Mammary epithelial cell (primary cell): ENCODE measurements at places on chromosomes 7 and 10.

DNA sequence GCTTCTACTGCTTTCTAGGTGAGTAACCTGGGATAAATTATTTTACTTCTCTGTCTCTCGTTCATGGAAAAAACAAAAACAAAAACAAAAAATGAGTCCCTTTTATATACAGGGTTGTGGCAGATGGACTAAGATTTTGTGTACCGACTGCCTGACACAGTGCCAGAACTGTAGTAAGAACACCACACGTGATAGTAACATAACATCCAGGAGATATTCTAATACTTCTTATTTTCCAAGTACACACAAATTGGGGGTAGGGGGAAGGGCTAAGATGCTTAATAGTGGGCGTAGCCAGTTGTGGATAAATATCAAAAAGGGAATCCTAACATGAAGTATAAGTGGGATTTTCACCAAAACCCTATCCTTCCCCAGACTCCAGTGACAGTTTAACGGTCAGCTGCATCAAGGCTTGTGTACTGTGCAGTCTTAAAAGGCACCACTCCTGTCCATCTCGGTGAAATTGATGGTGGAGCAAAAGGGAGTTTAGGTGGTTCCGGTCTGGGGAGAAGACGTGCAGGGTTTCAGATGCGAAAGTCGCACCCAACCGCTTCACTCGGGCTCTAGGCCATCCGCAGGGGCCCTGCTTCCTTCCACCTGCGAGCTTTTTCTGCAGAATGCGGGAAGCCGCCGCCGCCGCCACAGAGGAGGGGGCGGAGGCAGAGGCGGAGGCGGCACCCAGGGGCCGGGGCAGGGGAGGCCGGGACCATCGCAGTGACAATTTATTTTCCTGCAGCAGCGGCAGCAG, at the start of gene STAMBPL1:
Gene STAMBPL1, plus strand, starts transcription at position 712 of the 748 bp plus-strand sequence. CDS start 21,464 bp downstream, outside the sequence.
- no peak for DNase-seq

DNA sequence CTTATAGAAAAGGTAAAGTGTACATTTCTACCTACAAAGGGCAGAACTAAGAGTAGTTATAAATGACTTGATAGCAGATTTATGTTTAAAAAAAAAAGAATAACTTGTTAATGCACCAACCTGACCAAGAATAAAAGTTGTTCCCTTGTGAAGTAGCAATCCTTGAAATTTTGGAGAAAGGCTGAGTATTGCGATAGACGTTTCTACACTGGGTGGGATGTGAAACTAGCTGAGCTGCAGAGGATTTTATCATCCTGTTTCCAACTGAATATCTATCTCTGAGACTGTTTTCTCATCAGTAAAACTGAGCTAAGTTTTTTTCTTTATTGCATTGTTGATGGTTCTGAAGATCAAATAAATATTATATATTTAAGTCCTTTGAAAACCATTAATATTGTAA, 14.6 kb downstream of the MDFIC start:
- DNase-seq = no peak

DNA sequence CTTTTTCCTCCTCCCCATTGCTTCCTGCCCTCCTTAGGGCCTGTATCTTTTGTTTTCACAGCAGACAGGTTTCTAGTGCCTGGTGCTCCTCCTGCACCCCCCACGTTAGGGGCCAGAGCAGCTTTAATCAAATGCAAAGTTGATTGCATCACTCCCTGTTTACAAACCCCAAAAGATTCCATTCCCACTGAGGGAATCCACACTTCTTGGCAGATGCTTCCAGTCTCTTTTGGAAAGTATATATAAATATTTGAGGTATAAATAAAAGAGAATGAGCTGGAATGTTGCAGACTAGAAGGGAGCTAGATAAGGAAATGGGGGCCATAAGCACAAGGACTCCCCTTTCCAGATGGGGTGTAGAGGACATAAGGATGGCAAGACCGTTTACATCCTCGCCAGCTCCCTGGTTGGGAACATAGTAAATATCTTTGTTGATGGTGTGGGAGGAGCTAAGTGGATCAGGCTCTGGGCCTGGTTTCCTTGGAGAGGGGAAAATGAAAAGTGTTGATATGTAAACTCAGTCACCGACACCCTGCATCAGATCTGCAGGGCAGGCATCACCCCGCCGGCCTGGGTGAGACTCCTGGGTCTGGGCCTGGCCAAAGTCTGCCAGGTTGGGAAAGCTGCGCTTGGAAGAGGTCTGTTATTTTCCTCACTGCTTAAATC, 6.2 kb downstream of the RARRES2 start:
- no peak for DNase-seq

- no peak for DNase-seq
These were observed 257.5 kb downstream of the PHF14 start for GRCh38 chr7:11231190-11231589.

- DNase-seq = peak; percentile 90
These were observed 82.7 kb downstream of the SPAG6 start for GRCh38 chr10:22427890-22428571.

GRCh38 chr7:39125846-39126245, 148.1 kb downstream of the POU6F2 start:
- no peak for DNase-seq

DNA sequence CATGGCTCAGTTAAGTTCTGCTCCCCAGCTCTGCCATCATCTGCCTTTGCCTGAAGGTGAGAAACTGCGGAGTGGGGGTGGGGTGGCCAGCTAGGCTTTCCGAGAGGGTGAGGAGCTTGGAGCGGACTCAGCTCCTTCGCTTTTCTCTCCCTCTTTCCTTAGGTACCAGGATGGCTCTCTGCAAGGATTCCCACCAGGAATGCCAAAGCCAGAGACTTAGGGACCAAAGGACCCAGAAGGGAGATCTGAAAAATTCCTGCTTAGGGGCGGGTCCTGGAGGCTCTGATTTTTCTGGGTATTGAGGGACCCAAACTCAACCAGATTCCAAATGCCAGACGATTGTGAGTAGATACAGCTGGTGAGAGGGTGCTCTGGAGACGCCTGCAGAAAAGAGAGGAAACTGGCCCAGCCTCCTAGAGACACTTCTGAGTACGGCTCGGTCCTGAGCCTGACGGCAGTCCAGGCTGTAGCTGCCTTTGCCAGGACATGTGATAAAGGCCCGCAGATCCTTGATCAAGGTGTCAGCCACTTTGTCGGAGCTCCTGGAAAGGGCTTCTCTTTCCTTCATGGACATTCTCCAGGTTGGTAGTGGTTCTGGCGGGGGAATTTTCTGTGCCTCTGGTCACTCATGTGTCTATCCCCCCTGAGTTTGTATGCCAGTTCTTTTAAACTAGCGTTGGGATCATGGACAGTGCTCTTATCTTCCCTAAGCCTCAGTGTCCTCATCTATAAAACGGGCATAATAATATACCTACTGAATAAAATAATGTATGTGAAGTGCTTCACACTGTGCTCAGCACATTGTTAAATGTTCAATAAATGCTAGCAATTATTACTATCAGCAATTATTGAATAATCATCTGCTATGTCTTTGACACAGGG, 42.5 kb upstream of the BTRC start:
- no peak for DNase-seq

DNA sequence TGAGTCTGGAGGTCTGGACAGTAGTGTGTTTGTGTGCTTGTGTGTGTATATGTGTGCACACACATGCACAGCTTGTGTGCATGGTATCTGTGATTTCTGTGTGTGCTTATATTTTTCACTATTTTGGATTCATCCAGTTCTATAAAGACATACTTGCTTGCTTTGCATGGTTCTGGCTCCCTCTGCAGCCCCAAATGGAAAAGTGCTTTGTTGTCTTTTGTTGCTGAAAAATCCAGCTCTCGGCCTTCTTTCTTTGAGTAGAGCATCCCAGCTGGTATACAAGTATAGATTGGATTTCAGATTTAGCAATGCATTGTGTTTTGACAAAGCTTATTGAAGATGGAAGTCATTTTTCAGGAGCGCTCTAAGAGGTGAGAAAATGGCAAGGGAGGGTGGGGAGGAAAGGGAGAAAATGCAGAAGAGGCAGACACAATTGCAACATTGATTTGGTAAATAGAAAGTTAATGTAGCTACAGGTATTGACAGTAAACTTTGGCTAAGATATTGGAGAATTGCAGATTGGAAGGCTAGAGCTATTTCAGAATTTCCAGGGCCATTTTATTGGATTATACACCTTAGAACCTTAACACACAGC, 333.9 kb downstream of the AUTS2 start:
- no peak for DNase-seq

DNA sequence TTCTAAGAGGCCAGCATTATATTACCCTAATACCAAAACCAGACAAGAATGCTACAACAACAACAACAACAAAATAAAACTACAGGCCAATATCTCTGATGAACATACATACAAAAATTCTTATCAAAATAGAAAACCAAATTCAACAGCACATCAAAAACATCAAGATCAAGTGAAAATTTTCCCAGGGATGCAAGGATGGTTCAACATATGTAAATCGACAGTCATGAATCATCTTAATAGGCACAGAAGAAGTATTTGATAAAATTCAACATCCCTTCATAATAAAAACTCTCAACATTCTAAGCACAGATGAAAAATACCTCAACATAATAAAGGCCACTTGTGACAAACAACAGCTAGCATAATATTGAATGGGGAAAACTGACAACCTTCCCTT, 75.3 kb downstream of the JMJD1C start:
- no peak for DNase-seq

- DNase-seq = peak; percentile 17
These were observed 568.1 kb upstream of the LRRN3 start for GRCh38 chr7:110522761-110523200.

- DNase-seq = peak; percentile 81
These were observed 118.7 kb downstream of the PARD3 start for GRCh38 chr10:34696423-34696822.

GRCh38 chr10:19930936-19931893, 115.0 kb downstream of the PLXDC2 start:
- DNase-seq = peak; percentile 89

GRCh38 chr10:33180390-33180789, 154.1 kb downstream of the NRP1 start:
- no peak for DNase-seq

- no peak for DNase-seq
These were observed 524.1 kb downstream of the GLRX3 start for GRCh38 chr10:130660266-130660665.

GRCh38 chr10:68804692-68805091, 22.6 kb upstream of the STOX1 start:
- no peak for DNase-seq

- DNase-seq = no peak
These were observed 49.6 kb downstream of the MPP7 start for GRCh38 chr10:28253169-28253785.

DNA sequence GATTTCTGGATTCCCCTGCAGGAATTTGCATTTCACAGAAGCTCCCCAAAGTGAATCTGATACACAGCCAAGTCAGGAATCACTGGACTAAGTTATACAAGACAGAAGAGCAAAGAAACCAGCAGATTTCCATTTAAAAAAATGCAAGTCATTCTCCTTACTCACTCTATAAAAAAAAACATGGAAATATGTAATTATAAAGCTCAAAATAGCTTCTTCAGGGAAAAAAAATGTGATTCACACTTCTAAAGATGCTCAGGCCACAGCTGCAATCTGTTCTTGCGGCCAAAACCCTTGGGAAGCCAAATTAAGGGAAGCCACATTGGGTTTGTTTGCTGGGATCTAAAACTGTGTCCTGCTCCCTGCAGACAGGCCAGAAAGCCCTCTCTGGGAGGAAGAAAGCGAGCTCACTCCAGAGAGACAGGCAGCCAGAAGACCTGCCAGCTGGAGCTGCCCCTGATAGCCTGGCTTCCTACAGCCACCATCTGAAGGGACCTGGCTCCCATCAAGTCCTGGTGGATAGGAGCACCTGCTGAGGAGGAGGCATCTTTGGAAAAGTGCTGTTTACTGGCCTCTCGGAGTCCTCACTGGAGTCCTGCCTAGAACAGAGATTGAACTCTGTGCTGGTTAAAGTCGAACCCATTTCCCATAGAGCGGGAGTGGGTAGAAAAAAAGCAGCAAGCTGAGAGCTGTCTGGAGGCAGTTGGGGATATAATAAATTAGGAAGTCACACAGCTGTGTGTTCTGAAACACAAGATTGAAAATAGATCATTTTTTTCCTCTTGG, 359.2 kb upstream of the AOAH start:
- DNase-seq = no peak

- no peak for DNase-seq
These were observed 675.4 kb upstream of the AUTS2 start for GRCh38 chr7:68922850-68923249.

DNA sequence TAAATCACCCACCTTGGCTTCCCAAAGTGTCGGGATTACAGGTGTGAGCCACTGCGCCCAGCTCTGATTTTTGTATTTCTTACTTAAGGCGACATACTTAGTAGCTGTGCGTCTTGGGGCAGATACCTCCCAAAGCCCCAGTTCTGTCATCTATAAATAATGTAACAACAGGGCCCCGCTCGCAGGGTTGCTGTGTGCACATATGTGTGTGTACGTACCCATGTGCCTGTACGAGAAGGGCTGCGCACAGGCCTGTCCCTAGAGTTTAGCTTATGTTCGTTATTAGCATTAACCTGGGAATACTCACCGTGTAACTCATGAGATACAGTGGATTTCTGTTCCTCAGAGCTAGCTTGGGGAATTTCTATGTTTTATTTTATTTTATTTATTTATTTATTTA, 103.6 kb downstream of the CUX1 start:
- DNase-seq = no peak

DNA sequence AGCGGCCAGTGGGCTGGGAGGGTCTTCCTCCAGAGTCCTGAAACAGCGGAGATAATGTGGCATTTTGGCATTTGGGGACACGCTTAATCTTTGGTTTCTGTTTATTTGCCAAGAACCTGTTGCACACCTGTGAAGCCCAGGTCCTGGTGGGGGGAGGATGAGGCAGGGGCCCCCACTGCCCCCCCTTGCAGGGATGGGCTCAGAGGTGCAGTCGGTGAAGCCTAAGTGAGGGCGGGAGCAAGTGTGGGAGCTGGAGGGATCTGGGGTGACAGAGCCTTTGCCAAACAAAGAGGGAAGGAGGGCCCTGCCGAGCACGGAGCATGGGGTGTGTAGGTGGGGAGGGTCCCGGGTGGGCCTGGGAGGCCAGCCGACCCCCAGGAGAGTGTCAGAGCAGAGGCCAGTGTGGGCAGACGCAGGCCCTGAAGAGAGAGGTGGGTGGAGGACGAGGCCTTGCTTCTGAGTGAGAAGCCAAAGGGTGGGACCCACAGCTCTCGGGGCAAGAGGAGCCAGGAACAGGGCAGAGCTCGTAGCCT, 62.1 kb upstream of the ADGRA1 start:
- DNase-seq = no peak

GRCh38 chr7:88775838-88776237, 16.3 kb downstream of the ZNF804B start:
- no peak for DNase-seq

DNA sequence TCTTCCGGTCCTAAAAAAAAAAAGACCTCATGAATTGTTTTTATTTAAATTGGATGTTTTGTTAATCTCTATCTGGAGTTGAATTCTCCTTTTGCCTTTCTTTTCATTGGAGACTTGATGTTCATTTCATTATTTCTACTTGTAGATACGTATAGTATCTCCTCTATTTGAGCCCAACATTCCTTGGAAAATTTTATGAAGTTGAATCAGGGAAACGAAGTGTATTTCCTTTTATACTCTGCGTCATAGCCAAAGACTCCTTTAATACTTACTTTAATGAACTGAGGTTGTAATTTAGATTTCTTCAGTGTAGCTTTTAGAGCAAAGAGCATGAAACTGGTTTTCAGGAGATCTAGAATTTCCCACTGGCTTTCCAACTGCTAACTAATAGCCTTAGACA, 132.4 kb downstream of the KIAA1217 start:
- no peak for DNase-seq

- no peak for DNase-seq
These were observed 88.9 kb downstream of the APBB1IP start for GRCh38 chr10:26527018-26527417.
